ENCODE measurements at places on chromosomes 5 and 9. TPM values are rescaled to one million over a fixed set of nuclear protein-coding genes. Genes with fewer than 3 reads are reported as not detected.

DNA sequence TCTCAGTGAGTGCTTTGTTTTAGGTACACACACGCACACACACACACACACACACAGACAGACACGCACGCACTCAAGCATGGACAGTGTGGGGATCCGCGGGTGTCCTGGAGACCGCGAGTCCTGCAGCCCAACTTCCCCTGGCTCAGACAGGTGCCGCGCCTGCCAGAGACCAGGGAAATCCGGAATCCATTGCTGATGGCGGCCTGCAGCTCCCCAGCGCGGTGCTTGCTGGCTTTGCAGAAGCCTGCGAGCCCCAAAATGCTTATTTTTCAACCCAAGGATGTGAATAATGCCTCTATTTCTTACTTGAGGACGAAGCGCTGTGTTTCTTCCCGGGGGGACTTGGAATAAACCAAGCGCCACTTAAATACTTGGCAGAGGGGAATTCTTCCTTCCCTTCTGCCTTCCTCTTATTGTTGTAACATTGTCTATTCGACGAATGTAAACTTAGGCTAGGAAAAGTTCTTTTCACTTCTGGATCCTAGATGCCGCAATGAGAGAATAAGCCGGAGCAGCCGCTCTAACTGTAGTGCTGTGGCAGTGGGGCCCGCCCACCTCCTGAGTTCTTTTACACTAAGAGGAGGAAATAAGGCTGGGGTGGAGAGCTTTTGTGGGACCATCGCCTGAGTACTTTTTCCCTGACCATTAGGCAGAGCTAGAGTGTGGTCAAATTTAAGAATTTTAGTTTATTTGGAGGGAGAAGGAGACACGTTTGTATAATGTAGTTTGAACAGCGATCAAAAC is 802 bp downstream of the ITGA2 start:
- no peak for DNase-seq
- H3K36me3 ChIP-seq, result no peaks in the 10 kb centered on the region
- H3K27ac ChIP-seq, result peak overlapping the region; percentile 33
- H3K27me3 ChIP-seq, result no peaks in the 10 kb centered on the region
- H3K4me3 ChIP-seq, result peak overlapping the region; percentile 54
- H3K4me1 ChIP-seq, result peaks cover 2% of the 10 kb centered on the region

DNA sequence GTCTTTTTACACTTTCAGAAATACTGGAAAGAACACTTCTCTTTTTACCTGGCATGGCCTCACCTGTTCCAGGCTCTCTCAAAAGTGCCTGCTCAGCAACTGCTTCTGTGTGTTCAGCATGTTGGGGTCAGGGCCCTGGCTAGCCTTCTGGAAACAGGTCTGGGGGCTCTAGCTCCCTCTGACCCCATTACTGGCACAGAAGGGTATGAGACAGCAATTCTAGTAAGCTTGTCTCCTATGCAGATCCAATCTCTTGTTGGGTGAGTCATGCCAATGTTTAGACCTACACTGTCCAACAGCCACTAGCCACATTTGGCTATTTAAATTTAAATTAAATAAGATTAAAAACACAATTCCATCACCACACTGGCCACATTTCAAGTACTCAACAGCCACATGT is 80.8 kb downstream of the MAPKAP1 start:
- H3K36me3 ChIP-seq, result no peaks in the 10 kb centered on the region
- no peak overlapping the region for H3K27ac ChIP-seq
- H3K4me3 ChIP-seq, result no peak overlapping the region
- H3K4me1 ChIP-seq, result no peaks in the 10 kb centered on the region
- DNase-seq, result no peak

- no peaks in the 10 kb centered on the region for H3K36me3 ChIP-seq
- H3K4me3 ChIP-seq, result no peak overlapping the region
- DNase-seq, result no peak
Observed at GRCh38 chr9:72506615-72507014, 14.8 kb upstream of the TMC1 start.

- peak; percentile 78 for DNase-seq
- peak overlapping the region; percentile 15 for H3K27ac ChIP-seq
Observed at GRCh38 chr5:78587081-78587774, 61.3 kb downstream of the LHFPL2 start.

DNA sequence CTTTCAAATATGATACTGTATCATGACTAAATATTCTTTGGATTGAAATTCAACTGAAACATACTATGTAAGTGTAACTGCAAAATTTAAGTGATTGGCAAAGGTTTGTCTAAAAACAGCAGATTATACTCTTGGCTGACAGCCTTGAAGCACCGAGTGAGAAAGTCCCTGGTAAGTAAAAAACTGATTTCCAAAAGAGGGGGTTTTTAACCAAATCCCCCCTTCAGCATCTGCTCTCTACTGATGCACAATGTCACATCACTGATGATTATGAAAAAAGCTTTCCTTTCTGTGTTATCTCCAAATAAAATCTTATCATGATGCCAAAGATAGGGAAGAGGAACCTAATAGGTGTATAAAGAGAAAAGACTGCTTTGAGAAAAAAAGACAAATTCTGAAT is 141.0 kb downstream of the MEF2C start:
- no peak overlapping the region for H3K27ac ChIP-seq
- H3K27me3 ChIP-seq, result no peaks in the 10 kb centered on the region
- H3K4me3 ChIP-seq, result no peak overlapping the region
- H3K36me3 ChIP-seq, result no peaks in the 10 kb centered on the region
- no peak for DNase-seq

- DNase-seq, result no peak
- no peaks in the 10 kb centered on the region for H3K36me3 ChIP-seq
- H3K27me3 ChIP-seq, result no peaks in the 10 kb centered on the region
- H3K4me3 ChIP-seq, result no peak overlapping the region
- H3K4me1 ChIP-seq, result no peaks in the 10 kb centered on the region
Observed at GRCh38 chr9:1978941-1979340, 36.2 kb upstream of the SMARCA2 start.

DNA sequence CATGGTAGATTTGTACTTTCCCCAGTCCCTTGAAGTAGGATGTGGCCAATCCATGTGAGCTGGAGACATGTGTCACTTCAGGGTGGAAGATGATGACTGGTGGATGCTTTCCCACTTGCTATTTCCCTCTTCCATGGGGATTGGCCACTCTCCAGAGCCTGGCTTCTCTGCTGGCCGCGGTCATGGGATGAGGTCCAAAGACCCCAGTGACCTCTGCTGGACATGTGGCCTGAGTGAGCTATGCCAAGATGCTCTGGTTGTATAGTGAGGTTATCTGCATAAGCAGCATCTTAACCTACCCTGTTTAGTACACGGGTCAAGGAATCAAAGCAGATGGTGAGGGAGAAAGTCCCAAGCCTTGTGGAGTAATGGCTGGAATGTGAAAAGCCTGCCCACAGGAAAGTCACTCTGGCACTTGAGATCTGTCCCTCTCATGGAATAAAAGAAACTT is 47.1 kb downstream of the SH3PXD2B start:
- no peak overlapping the region for H3K4me3 ChIP-seq
- H3K27ac ChIP-seq, result peak overlapping the region; percentile 47
- peaks cover 5% of the 10 kb centered on the region for H3K36me3 ChIP-seq
- no peaks in the 10 kb centered on the region for H3K4me1 ChIP-seq
- H3K27me3 ChIP-seq, result no peaks in the 10 kb centered on the region

DNA sequence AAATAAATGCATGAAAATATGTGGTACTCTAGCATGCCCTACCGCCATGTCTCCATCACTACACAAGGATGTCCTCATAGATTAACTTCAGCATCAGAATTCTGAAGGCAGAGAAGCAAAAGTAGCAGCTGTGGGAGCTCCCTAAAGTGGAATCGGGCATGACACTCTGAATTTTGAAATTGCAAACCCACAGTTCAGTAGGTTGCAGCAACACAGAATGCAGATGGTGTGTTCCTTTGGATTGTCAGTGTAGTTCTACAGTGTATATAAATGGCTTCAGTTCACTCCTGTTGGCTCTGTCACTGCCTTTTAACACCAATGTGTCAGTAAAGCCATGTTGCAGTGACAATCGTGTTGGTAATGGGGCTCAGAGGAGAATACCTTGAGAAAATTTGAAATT is 973.6 kb upstream of the WWC1 start:
- H3K27me3 ChIP-seq, result no peaks in the 10 kb centered on the region
- no peak overlapping the region for H3K27ac ChIP-seq
- H3K4me3 ChIP-seq, result no peak overlapping the region
- no peak for DNase-seq

- no peaks in the 10 kb centered on the region for H3K4me1 ChIP-seq
- H3K4me3 ChIP-seq, result no peak overlapping the region
- H3K27ac ChIP-seq, result no peak overlapping the region
- no peaks in the 10 kb centered on the region for H3K36me3 ChIP-seq
- H3K27me3 ChIP-seq, result no peaks in the 10 kb centered on the region
- no peak for DNase-seq
Observed at GRCh38 chr9:3586066-3586465, 60.3 kb upstream of the RFX3 start.

GRCh38 chr5:74222806-74223205 is 417.7 kb downstream of the ENC1 start:
- no peak overlapping the region for H3K4me3 ChIP-seq
- H3K27me3 ChIP-seq, result no peaks in the 10 kb centered on the region
- H3K4me1 ChIP-seq, result no peaks in the 10 kb centered on the region
- H3K36me3 ChIP-seq, result no peaks in the 10 kb centered on the region
- no peak for DNase-seq

DNA sequence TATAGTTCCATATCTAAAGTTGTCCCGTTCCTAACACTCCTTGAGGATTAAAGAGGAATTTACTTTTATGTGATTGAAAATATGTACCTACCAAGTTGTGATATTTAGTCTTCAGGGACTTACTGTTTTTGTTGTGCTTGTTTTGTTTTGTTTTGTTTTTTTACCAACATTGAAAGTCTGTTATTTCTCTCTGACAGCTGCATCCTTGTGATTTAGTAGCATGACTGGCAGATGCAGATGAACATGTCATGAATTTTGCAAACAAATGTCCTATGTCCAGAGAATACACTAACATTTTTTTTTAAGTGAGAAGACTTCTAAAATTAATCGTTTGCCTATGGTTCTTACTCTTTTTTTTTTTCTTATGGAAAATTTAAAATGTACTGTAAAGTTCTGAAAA is 85.4 kb downstream of the MAN2A1 start:
- H3K4me3 ChIP-seq, result no peak overlapping the region
- H3K27me3 ChIP-seq, result no peaks in the 10 kb centered on the region
- DNase-seq, result no peak
- no peak overlapping the region for H3K27ac ChIP-seq

GRCh38 chr9:92725266-92725545 is 39.4 kb downstream of the BICD2 start:
- DNase-seq, result no peak
- H3K27me3 ChIP-seq, result no peaks in the 10 kb centered on the region
- no peak overlapping the region for H3K4me3 ChIP-seq
- peaks cover 27% of the 10 kb centered on the region for H3K4me1 ChIP-seq
- H3K27ac ChIP-seq, result no peak overlapping the region

DNA sequence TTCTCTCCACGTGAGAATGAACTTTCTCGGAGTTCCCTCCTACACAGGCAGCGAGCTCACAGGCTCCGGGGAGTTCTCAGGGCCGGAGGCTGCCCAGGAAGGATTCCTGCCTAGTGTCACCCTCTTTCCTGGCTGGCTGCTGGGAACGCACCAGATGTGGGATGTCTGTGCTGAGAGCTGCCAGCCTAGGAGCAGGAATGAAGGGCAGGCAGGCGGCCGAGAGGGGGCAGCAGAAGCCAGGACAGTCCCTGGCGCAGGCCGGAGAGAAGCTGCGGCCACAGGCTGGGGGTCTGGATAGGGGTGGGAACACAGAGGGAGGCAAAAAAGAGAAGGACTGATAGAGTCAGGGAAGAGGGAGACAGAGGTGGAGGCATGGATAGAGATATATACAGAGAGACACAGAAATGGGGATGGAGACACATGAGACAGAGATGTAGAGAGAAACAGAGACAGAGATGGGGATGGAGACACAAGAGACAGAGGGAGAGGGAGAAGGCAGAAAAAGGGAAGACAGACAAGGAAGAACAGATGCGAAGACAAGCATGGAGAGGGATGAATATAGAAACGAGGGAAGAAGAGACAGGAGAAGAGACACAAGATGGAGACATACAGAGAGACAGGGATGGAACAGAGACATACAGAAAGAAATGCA is 25.3 kb upstream of the ENHO start:
- H3K36me3 ChIP-seq, result no peaks in the 10 kb centered on the region
- H3K27ac ChIP-seq, result no peak overlapping the region
- peak; percentile 82 for DNase-seq
- H3K4me3 ChIP-seq, result no peak overlapping the region
- H3K27me3 ChIP-seq, result no peaks in the 10 kb centered on the region

- peaks cover 5% of the 10 kb centered on the region for H3K36me3 ChIP-seq
- peak overlapping the region; percentile 22 for H3K4me3 ChIP-seq
- peak overlapping the region; percentile 46 for H3K27ac ChIP-seq
- H3K4me1 ChIP-seq, result peaks cover 3% of the 10 kb centered on the region
- H3K27me3 ChIP-seq, result no peaks in the 10 kb centered on the region
Observed at GRCh38 chr5:150801117-150801927, 22.8 kb downstream of the SMIM3 start.

GRCh38 chr9:8730618-8731017 is 931.0 kb upstream of the DMAC1 start:
- H3K27ac ChIP-seq, result no peak overlapping the region
- no peaks in the 10 kb centered on the region for H3K4me1 ChIP-seq
- no peaks in the 10 kb centered on the region for H3K27me3 ChIP-seq
- H3K36me3 ChIP-seq, result no peaks in the 10 kb centered on the region
- no peak overlapping the region for H3K4me3 ChIP-seq

GRCh38 chr5:74623748-74624408 is 16.6 kb downstream of the ENC1 start:
- no peaks in the 10 kb centered on the region for H3K27me3 ChIP-seq
- no peak overlapping the region for H3K4me3 ChIP-seq
- H3K36me3 ChIP-seq, result no peaks in the 10 kb centered on the region
- DNase-seq, result no peak
- H3K27ac ChIP-seq, result no peak overlapping the region

- no peak overlapping the region for H3K4me3 ChIP-seq
- H3K4me1 ChIP-seq, result no peaks in the 10 kb centered on the region
- no peak for DNase-seq
- no peak overlapping the region for H3K27ac ChIP-seq
- H3K27me3 ChIP-seq, result no peaks in the 10 kb centered on the region
Observed at GRCh38 chr9:113645227-113645977, 181.9 kb downstream of the RGS3 start.

- no peak for DNase-seq
- H3K4me1 ChIP-seq, result no peaks in the 10 kb centered on the region
- peaks cover 33% of the 10 kb centered on the region for H3K36me3 ChIP-seq
- no peak overlapping the region for H3K4me3 ChIP-seq
Observed at GRCh38 chr9:127912296-127912695, 4.5 kb downstream of the ST6GALNAC4 start.

- H3K27ac ChIP-seq, result no peak overlapping the region
- no peaks in the 10 kb centered on the region for H3K36me3 ChIP-seq
- DNase-seq, result no peak
- H3K27me3 ChIP-seq, result no peaks in the 10 kb centered on the region
Observed at GRCh38 chr5:16992444-16992843, 56.4 kb upstream of the MYO10 start.

Gene PTPN3
- 6.9 TPM for total RNA-seq

Gene PCDHGA4
- 4.4 TPM for total RNA-seq

Gene FOXD4L4
- not detected for total RNA-seq

Gene GLIPR2
- 11.6 TPM for total RNA-seq

Gene SV2C
- 0.04 TPM for total RNA-seq

Gene SLC45A2
- total RNA-seq, result not detected

Gene COL5A1
- total RNA-seq, result 22.0 TPM

Gene GFI1B
- total RNA-seq, result 0.35 TPM

Gene SPINK9
- total RNA-seq, result not detected

Gene EIF4E1B
- total RNA-seq, result not detected

Data from right atrium auricular region (tissue), 2 donors.